ENCODE measurements at places on chromosomes 6 and 20.

- no peak for DNase-seq
These were observed 3.1 kb downstream of the RSPH3 start for GRCh38 chr6:158996856-158997255.

GRCh38 chr20:45098103-45098773, 2.7 kb downstream of the KCNS1 start:
- no peak for DNase-seq

DNA sequence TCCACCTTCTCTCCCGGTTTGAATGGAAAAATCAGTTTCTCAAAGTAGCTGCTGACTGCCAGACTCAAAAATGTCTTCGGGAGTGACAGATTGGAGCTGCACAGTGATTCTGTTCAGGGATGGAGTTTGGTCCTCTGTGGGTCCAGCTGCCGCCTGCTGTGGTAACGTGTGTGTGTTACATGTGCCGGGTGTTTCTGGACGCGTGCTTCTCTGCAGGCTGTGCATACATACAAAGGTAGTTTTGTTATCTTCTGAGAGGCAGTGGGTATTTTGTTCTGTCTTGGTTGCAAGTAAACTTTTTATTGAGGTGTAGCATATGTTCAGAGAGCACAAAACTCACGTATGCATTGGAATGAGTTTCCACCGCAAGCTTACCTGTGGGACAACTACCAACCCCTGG, 41.3 kb upstream of the NAA20 start:
- no peak for DNase-seq

- no peak for DNase-seq
These were observed 1.1 kb downstream of the CD109 start for GRCh38 chr6:73696966-73697655.

- peak; percentile 71 for DNase-seq
These were observed 605 bp upstream of the PPP1R16B start for GRCh38 chr20:38804682-38805501.

DNA sequence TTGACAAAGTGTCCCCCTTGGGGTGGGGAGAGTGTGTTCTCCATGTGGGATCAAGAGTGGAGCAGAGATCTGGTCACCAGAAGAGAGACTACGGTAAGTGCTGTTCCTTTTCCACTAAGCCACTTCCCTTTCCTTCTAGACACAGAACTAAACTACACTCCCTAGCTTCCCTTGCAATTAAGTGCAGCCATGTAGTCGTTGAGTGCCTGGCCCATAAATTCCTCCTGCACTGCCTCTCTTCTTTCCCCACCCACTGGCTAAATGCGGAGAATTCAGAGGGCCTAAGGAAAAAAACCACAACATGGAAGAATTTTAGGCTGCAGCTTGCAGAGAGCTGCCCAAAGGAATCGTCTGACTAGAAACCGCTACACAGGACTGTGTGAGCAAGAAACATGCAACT, 1.5 kb downstream of the WDR27 start:
- DNase-seq, result no peak

DNA sequence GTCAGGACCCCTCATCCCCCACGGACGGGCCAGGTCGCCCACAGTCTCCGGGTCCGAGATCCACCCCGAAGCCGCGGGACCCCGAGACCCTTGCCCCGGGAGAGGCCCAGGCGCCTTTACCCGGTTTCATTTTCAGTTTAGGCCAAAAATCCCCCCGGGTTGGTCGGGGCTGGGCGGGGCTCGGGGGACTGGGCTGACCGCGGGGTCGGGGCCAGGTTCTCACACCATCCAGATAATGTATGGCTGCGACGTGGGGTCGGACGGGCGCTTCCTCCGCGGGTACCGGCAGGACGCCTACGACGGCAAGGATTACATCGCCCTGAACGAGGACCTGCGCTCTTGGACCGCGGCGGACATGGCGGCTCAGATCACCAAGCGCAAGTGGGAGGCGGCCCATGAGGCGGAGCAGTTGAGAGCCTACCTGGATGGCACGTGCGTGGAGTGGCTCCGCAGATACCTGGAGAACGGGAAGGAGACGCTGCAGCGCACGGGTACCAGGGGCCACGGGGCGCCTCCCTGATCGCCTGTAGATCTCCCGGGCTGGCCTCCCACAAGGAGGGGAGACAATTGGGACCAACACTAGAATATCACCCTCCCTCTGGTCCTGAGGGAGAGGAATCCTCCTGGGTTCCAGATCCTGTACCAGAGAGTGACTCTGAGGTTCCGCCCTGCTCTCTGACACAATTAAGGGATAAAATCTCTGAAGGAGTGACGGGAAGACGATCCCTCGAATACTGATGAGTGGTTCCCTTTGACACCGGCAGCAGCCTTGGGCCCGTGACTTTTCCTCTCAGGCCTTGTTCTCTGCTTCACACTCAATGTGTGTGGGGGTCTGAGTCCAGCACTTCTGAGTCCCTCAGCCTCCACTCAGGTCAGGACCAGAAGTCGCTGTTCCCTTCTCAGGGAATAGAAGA, 978 bp downstream of the HLA-A start:
- no peak for DNase-seq

- DNase-seq, result no peak
These were observed 25.9 kb downstream of the MTO1 start for GRCh38 chr6:73487473-73487872.

DNA sequence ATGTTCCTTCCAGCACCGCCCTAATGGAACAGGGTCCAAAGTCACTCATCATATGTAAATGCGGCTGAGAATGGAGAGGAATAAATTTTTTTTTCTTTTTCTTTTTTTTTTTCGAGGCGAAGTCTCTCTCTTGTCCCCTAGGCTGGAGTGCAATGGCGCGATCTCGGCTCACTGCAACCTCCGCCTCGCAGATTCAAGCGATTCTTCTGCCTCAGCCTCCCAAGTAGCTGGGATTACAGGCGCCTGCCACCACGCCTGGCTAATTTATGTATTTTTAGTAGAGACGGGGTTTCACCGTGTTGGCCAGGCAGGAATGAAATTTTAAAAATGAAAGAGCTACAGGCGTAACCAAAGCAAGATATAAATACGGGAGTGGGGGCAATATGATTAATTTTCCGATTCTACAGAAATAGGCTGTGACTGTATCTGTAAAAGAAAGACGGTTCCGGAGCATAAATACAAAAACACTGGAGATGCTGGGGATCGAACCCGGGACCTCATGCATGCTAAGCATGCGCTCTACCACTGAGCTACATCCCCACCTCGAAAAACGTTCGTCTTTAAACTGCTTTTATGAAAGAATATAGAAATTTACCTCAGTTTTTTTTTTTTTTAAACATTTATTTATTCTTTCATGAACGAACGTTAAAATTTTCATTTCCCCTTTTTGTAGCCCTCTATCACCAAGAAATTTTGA, 132.2 kb downstream of the GPX5 start:
- DNase-seq, result peak; percentile 40

- no peak for DNase-seq
These were observed 27.8 kb upstream of the CENPW start for GRCh38 chr6:126312013-126312665.

DNA sequence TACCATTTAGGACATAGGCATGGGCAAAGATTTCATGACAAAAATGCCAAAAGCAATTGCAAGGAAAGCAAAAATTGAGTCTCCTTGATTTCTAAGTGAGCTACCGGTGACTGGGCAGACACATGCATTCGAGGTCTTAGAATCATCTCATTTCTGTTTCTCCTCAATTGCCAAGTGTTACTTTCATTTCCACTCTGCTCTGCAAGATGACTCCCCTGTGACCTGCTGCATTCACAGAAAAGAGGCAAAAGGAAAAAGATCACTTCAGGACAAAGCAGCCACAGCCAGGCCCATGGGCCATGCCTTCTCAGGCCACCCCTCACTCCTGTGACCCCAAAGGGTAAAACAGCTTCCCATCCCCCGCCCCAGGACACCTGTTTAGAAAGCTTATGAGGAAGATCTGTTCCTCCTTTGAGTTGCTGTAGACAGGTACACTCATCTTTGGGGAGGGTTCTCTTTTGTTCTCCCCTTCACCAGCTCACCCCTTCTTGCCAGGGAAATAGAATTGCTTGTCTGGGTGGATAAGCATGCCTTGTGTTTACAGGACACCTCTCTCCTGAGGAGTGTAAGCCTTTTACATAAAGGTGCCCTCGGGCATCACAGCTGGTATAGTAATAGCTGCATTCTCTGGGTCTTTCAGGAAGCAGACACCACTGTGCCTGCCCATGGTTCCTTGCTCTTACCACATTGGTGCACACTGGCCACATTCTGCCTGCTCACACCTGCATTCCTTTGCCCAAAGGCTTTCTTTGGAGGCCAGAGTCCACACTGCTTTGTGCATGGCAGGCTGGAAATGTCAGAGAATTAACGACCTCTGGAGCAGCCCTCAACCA, 105.0 kb downstream of the SLC24A3 start:
- DNase-seq, result no peak

DNA sequence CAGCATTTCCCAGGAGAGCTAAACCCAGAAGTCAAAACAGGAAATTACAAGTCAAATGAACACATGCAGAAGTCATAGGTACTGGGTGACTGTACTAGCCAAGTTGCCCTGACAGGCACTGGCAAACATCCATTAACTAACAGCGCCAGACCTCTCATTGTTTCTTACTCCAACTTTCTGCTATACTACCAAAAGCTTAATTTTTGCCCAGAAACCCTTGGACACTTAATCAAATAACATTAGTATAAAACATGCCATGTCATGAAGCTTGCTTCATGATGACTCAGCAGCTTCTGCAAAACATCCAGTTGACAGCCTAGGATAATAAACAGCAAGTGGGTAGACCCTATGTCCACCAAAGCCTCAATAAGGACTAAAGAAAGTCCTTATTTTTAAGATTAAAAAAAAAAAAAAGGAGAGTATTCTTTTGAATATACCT, 3.5 kb downstream of the NUP153 start:
- no peak for DNase-seq

DNA sequence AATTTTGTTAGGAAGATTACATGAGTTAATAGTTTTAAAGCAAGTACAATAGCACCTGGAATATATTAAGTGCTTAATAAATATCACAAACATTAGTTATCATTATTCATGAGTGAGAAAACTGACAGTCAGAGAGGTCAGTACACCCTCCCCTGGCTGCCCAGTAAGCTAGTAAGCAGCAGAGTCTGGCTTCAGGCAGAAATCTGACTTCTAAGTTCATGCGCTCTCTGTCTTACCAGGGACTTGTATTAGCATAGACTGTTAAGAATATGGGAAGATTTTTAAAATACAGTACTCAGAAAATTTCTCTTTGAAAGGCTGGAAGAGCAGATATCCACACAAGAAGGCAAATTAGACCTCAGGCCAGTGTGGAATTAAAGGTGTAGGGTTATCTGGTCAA, 40.8 kb downstream of the BCAS1 start:
- DNase-seq, result no peak

GRCh38 chr6:56899311-56899710, 55.6 kb upstream of the BEND6 start:
- DNase-seq, result no peak
